ENCODE measurements at places on chromosomes 4 and X. TPM values are rescaled to one million over a fixed set of nuclear protein-coding genes. Genes with fewer than 3 reads are reported as not detected.

Gene MUC7
- total RNA-seq, result not detected

Gene NUDT10
- 1.6 TPM for total RNA-seq

Gene ATP8A1
- 0.85 TPM for total RNA-seq

Gene CXCL3
- total RNA-seq, result 18.5 TPM

Gene OTC
- not detected for total RNA-seq

Gene ZNF732
- 0.14 TPM for total RNA-seq

Gene HSD17B13
- 0.18 TPM for total RNA-seq

Gene KLF8
- 0.71 TPM for total RNA-seq

Measured in smooth muscle cell of bladder (primary cell).